Cardiac fibroblast (primary cell): ENCODE measurements at places on chromosomes 3 and 15.
A peak's percentile ranks its signal among the peaks of the same experiment; 100 is the strongest.

DNA sequence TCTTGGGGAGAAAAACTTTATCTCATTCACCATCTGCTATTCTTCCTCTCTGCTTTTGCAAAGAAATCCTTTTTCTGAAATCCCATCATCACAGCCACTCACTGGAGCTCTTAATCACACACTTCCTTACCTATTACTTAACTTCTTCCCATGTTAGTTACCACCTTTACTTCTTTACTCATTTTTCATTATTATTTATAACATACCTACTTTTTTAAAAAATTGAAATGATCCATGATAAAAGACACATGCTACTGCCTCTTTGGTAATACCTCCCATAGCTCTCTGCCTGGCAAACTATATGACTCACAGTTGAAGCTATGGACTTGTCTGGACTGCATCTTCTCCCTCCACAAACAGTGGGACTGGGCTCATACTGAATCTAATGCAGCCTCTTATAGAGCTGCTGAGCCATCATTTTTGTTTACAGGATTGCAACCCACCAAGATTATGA lies 150.3 kb downstream of the TNIK start:
- DNase-seq: peak; percentile 79

DNA sequence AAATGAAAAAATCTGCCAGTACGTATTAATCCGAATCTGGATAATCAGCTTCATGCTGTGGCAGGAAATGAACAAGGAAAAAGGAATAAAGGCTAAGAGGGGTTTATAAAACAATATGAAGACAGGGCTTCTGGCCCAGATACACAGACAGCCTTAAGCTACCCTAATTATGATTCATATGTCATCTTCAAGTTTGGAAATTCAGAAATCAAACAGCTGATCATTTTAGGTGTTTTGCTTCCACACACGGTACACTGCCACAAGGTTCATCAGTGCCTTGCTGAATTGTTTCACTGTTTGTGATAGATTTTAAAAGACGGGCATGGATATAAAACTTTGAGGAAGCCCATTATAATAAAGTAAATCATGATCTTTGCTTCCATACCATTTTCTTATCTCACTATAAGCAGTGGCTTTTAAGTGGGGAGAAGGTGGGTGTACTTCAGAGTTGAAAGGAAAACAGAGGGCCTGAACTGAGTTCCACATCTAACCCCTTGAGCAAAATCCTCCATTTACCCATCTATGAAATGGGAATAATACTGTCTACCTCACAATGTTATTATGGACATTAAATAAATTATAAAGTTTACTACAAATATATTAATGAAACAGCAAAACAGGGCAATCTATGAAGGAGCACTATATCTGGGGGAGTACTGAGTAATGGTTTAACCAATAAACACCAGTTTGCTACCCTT lies 15.7 kb downstream of the GTPBP8 start:
- DNase-seq: no peak

DNA sequence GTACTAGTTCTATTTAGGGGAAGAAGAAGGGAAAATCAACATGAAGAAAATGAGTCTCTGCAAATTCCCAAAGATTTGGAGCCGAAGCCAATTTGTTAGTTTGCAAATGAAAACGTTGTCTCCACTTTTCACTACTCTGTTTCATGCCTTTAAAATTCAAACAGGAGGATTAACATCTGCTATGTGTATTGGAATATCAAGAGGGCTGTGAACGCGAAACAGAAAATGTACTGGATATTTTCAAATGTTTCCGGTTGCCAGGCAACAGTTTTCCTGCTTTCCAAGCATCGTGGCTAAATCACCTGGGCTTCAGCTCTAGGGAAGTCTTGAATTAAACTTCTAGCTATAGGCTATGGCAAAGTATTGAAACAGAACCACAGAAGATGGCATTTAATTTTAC lies 172.8 kb downstream of the KCNMB2 start:
- peak; percentile 5 for DNase-seq

GRCh38 chr15:81362790-81363189 lies 11.2 kb downstream of the TMC3 start:
- no peak for DNase-seq

- no peak for DNase-seq
Measured at GRCh38 chr15:52790941-52791751, 1.0 kb upstream of the ONECUT1 start.

- peak; percentile 95 for DNase-seq
Measured at GRCh38 chr3:177824190-177824786, 627.0 kb upstream of the TBL1XR1 start.

DNA sequence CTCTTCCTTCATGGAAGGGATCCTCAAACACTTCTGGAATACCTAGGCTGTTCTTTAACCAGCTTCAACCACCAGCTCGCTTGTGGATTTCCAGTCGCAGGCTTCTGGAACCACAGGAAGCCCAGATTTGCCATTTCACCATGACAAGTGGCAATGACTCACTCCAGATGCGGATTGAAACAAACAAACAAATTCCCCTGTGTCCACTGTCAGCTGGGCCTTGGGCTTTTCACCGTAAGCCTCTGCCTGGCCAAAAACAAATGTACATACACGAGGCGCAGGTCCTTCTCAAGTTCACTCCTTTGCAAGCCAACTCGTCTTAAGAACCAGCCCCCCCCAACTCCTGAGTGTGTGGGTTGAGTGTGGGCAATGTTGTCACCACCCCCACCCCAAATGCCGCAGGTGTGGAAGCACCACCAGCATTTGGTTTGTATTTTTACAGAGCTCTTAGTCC lies 8.8 kb downstream of the BCL6 start:
- peak; percentile 92 for DNase-seq

- no peak for DNase-seq
Measured at GRCh38 chr3:124862006-124862405, 25.2 kb downstream of the ITGB5 start.

GRCh38 chr3:73327052-73327451 lies 265.6 kb downstream of the EBLN2 start:
- DNase-seq: no peak

DNA sequence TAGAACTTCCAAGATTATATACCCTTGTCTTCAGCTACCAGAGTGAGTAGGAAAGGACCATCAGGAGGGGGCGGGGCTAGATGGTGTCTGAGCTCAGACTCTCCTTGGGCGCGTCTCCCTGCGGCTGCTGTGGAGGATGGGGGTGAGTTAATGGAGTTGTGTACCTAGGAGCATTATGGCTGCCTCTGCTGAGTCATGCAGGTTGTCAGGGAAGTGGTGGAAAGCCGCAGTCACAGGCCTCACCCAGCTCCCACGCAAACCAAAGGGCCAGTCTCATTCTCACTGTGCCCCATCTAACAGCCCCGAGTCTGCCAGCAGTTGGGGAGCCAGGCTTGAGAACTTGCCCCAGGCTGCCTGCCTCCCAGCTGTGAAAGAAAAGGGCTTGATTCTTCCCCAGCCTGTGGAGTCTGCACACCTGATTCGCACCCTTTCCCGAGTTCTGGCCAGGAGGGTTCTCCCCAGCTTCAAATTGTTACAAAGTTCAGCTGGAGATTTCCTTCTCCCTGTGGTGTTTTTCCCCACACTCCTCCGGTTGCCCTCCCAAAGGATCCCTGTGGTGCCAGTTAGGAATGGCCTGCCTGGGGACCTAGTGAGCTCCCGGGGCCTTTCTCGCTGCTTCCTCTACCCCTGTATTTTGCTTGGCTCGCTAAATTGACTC lies 143.3 kb downstream of the HCN4 start:
- DNase-seq: no peak

DNA sequence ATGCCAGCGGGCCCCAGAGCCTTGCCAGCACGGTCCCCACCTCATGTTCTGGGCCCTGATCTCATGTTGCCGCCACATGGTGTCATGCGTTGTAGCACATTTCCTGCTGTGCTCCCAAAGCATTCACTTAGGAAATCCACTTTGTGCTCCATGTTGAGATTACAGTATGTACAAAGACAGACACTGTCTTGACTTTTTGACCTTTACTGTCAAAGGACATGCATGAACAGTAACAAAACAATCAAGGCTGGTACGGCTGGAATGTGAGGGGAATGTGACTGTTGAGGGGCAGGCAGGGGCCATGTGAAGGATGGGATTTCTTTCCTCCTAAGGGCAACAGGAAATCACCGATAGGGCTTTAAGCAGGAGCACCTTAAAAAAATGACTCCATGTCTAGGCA lies 53.3 kb upstream of the RPL32 start:
- no peak for DNase-seq
